ENCODE measurements at places on chromosomes 3 and 15. TPM values are rescaled to one million over a fixed set of nuclear protein-coding genes. Genes with fewer than 3 reads are reported as not detected.

EDC3 gene
- total RNA-seq = 20.3 TPM

TRA2B gene
- total RNA-seq = 160 TPM

PLSCR5 gene
- not detected for total RNA-seq

GOLGA6B gene
- 0.09 TPM for total RNA-seq

SAMD7 gene
- not detected for total RNA-seq

TMEM158 gene
- 25.8 TPM for total RNA-seq

MCTP2 gene
- total RNA-seq = not detected

SLC49A4 gene
- total RNA-seq = 9.7 TPM

TP63 gene
- 0.42 TPM for total RNA-seq

TRH gene
- total RNA-seq = not detected

CCDC39 gene
- total RNA-seq = not detected

DLL4 gene
- total RNA-seq = 0.51 TPM

DAZL gene
- not detected for total RNA-seq

ZNF385D gene
- not detected for total RNA-seq

HDC gene
- not detected for total RNA-seq

NRROS gene
- total RNA-seq = not detected

CLDN1 gene
- total RNA-seq = 28.6 TPM

TMEM40 gene
- total RNA-seq = 0.42 TPM

TMOD3 gene
- total RNA-seq = 59.3 TPM

TGM5 gene
- total RNA-seq = not detected

FETUB gene
- 0.12 TPM for total RNA-seq

EOMES gene
- 1.3 TPM for total RNA-seq

TOP2B gene
- total RNA-seq = 61.8 TPM

UROC1 gene
- total RNA-seq = not detected

SLC27A2 gene
- total RNA-seq = 24.3 TPM

DUOXA2 gene
- not detected for total RNA-seq

TM4SF4 gene
- total RNA-seq = 36.5 TPM

CCDC191 gene
- 2.2 TPM for total RNA-seq

UNC13C gene
- not detected for total RNA-seq

CACNA2D3 gene
- total RNA-seq = 0.05 TPM

C3orf80 gene
- 1.8 TPM for total RNA-seq

FBXW12 gene
- not detected for total RNA-seq

XCR1 gene
- total RNA-seq = not detected

FBXL22 gene
- total RNA-seq = 0.30 TPM

TMC3 gene
- not detected for total RNA-seq

SERPINI1 gene
- total RNA-seq = 2.6 TPM

POLQ gene
- total RNA-seq = 7.5 TPM

LRRIQ4 gene
- not detected for total RNA-seq

GPR15 gene
- total RNA-seq = not detected

CCDC54 gene
- not detected for total RNA-seq

TMEM115 gene
- total RNA-seq = 40.0 TPM

SLC35G2 gene
- total RNA-seq = 21.9 TPM

NANOGP8 gene
- total RNA-seq = not detected

ACOX2 gene
- 10.8 TPM for total RNA-seq

NOX5 gene
- total RNA-seq = 0.38 TPM

RBPMS2 gene
- total RNA-seq = 8.4 TPM

CCR3 gene
- total RNA-seq = not detected

SGO1 gene
- 18.5 TPM for total RNA-seq

RTP1 gene
- total RNA-seq = not detected

CHRNA7 gene
- total RNA-seq = 4.7 TPM

SCAANT1 gene
- not detected for total RNA-seq

GPR62 gene
- total RNA-seq = not detected

ZPLD1 gene
- 0.05 TPM for total RNA-seq

B3GALNT1 gene
- 0.11 TPM for total RNA-seq

SH3GL3 gene
- 0.68 TPM for total RNA-seq

AHSG gene
- total RNA-seq = not detected

SPATA12 gene
- 0.52 TPM for total RNA-seq

CLDND1 gene
- 57.6 TPM for total RNA-seq

COL7A1 gene
- 199 TPM for total RNA-seq

All from A549 treated with DMSO at 1 μM for 4 hours (cell line).